ENCODE measurements at places on chromosomes 12 and 14.
A peak's percentile ranks its signal among the peaks of the same experiment; 100 is the strongest.

DNA sequence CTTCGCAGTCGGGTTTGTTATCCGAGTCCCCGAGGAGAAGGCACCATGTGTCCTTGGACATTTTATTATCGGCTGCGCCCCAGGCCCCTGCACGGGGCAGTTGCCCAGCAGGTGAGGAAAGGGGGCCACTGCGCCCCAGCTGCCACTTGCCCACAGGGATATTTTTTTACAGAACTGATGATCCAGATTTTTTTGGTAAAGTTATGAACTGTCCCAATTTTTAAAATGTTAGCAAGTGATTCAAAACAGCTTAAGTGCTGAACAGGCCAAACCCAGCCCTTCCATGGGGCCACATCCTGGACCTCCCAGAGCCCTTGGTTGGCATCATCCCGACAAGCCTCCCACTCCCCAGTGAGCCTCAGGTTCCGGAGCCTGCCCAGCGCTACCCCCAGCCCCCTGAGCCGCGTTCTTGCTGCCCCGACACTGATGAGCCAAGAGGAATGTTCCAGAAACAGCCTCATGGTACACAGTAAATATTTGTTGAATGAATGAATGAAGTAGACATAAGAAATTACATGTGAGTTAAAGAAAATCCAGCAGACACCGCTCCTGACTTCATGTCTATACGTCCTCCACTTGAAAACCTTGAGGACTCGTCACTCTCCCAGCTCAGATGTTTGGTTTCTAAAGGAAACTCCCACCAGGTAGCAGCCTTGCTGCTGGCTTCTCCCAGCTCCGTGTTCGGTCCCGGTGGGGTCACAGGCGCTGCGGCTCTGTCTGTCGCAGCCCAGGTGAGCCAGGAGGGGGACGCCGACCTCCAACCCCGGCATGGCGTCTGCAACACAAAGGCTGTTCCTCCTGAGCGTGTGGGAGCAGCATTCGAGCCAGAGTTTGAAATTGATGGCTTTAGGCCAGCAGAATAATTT, 88.5 kb downstream of the ADGRD1 start:
- DNase-seq = peak; percentile 49

DNA sequence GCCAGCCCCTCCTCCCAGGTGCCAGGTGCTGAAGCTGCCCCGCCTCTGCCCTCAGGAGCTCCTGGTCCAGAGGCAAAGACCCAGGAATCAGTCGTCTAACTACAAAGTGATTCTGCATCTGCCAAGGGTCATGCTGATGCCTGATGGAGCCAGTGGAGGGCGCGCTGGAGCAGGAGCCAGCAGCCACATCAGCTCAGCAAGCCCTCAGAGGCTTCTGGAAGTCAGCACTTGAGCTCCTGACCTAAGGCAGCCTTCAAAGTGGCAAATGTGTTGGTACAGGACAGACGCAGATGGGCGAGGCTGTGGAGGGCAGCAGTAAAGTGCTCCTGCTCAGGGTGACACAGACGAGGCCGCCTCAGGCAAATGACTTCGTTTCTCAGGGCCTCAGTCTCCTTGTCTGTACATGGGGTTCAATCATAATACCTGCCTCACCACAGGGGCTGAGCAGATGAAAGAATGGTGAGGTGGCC, 10.9 kb downstream of the C12orf43 start:
- no peak for DNase-seq

DNA sequence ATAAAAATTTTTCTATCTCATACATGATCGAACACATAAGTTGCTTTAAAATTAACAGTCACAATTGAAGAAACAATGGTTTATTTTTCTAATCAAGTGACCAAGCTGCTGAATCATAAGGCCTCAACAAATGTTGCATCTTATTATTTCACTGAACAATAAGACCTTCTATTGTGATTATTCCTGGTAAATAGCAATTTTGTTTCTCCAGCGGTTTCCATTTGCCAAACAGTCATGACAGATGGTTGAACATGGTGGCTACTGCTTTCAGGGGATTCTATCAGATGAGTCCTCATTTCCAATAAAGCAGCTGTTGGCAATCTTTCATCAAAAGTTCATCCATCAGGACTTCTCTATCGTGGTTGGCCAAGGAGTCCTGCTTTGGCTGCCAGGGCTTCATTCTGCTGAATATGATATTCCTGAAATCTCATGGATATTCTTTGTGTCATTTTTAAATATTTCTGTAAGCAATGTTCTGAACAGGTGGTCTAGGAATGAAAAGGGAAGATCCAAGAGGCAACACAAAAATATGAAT, 13.0 kb downstream of the TOMM20L start:
- DNase-seq = no peak

- no peak for DNase-seq
Measured at GRCh38 chr14:97021571-97022168, 224.5 kb downstream of the VRK1 start.

DNA sequence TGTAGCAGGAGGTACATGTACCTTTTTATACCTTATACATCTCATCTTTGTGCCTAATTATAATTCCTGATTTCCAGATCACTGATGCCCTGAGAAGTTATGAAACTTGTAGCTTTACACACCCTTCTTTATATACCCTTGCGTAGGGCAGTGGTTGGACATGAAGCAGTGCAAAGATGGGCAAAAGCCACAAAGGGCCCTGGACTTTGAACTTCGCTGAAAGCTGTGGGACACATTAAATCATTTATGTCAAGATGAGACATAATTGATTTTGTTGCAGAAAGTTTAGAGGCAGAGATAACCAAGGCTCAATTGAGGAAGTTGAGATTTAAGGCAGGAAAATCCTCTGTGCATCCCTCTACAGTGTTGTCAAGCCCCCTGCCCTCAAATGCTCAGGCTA, 170.0 kb downstream of the SLC2A13 start:
- no peak for DNase-seq

- peak; percentile 66 for DNase-seq
Measured at GRCh38 chr12:53231921-53232645, at the start of gene RARG. TSS of gene RARG (minus strand) at chr12:53232209. CDS start at chr12:53227545, 4,664 bp downstream.

GRCh38 chr12:95739561-95740313, 50.8 kb downstream of the NTN4 start:
- DNase-seq = no peak

All from kidney (tissue), 22 donors.